Natural killer cell treated with Interleukin-12 subunit alpha and Interleukin-12 subunit beta and Interleukin-15 and Interleukin-18, amount 100 ng/mL, for 72 hours (primary cell): ENCODE measurements at places on chromosomes 12 and 14.

- peak; percentile 76 for DNase-seq
Measured at GRCh38 chr14:93112891-93113677, 2.6 kb downstream of the ITPK1 start.

GRCh38 chr12:115049614-115050013 lies 365.6 kb upstream of the TBX3 start:
- DNase-seq: no peak

DNA sequence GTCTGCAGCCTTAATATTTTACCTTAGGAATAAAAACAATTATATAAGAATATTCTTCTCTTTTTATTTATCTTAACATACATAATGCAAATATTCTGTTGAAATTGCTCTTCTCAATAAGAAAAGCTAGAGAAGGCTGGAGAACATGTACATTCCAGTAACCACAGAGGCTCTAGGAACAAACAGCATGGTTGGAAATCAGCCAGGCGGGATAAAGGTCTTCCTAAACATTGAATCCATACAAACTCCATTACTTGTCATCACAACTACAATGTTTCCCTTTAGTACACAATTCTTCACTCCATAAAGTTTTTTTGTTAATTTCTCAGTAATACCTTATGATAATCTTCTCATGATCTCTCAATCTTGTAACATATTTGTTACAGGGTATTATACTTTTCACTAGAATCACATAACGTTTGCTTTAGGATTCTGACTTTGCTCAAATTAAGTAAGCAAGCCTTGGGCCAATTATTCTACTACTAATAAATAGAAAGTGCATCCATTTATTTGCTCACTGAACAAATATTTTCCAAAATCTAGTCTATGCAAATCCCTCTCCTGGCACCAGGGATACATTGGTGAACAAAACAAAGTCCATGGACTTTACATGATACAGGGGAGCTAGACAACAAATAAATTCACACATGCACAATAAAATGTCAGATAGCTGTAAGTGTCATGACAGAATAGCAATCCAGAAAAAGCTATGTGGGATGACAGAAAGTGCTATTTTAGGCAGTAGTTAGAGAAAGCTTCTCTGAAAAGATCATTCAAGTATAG lies 237.5 kb upstream of the TMTC1 start:
- no peak for DNase-seq

DNA sequence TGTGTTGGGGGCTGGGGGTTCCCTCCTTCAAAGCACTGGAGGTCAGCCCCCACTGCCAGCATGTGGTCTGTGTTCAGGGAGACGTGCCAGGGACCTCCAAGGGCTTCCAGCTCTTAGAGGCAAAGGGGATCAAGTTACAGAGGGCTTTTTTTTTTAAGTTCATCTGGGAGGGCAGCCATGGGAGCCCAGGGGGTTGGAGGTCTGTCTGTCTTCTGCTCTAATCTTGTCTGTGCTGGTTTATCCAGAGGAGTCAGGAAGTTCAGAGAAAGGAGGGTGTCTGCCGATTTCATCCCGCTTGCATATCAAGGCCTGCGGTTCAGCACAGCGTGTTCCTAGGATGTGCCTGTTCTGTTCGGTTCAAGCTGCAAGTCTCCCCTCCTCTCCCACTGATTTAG lies 72.2 kb downstream of the TMEM132C start:
- no peak for DNase-seq

DNA sequence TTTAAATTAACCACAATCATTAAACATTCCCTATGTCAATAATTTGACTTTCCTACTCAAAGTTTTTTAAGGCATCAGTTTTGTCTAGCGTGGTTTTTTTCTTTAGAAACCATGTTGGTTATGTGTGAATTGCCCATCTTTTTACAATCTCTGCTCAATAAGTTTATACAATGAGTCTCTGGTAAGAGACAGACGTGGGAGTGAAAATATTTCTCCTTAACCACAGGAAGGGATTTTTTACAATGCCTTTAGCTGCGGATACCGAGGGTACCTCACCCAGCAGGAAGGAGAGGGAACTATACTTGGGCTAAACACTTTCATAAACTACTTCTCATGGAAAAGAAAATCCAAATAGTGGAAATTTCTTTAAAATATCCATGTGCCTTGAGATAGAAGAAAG lies 191.4 kb upstream of the BCL2L14 start:
- no peak for DNase-seq

DNA sequence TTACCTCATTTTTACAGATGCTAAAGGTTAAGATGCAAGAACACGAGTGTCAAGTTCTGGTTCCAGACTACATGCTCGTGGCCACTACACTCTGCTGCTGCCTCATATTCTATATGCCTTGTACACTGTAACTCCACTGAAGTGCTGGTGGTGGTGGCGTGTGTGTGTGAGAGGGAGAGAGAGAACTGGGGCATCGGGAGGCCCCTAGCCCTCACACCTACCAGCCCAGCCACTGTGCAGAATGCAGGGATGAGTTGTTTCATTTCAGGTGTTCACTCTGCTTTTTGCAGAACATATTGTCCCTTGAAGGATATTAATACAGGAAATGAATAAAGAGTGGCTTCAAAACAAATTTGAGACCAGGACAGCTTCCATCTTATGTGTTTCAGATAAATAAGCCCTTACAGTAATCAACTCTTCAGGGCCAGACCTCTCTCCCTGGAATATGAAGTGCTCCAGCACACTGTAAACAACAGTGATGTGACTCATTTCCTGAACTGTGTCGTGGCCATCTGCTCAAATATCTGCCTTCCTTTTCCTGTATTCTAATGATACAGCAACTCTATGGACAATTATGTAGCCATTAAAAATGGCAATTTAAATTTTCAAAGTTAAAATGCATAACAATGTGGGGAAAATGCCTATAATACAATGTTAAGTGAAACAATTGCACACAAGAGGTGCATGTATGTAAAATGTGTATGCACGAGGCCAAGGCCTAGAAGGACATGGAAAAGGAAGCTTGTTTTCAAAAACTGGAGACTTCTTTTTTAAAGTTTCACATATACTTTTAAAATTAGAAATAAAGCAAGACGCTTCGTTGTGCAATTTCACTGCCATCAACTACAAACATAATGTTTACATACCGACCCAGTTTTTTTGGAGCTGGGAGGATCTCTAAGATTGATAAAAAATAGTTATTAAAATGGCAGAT lies 215.4 kb downstream of the PELI2 start:
- no peak for DNase-seq

DNA sequence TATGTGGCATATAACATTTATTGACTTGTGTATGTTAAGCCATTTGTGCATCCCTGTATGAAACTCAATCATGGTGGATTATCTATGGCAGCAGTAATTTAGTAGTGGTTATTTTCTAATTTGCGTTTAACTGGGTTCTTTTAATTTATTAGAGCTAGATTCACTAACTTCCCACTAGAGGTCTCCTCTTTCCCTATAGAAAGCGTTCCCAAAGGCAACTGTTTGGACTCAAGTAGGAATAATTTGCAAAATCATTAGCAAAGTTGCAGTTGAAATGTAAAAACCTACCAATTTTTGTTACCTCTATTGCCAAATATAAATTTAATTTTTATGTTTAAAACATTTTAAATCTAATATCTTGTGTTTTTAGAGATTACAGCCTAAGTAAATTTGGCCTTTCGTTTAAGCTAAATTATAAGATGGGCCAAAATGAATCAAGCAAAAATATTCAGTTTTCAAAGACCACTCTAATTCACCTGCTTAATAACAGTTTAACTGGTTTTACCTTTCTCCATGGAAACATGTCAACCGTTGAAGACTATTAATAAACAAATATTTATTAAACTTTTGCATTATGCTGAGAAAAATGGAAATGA lies 6.0 kb downstream of the DMAC2L start:
- no peak for DNase-seq

- DNase-seq: no peak
Measured at GRCh38 chr12:91361864-91362263, 179.2 kb upstream of the DCN start.

DNA sequence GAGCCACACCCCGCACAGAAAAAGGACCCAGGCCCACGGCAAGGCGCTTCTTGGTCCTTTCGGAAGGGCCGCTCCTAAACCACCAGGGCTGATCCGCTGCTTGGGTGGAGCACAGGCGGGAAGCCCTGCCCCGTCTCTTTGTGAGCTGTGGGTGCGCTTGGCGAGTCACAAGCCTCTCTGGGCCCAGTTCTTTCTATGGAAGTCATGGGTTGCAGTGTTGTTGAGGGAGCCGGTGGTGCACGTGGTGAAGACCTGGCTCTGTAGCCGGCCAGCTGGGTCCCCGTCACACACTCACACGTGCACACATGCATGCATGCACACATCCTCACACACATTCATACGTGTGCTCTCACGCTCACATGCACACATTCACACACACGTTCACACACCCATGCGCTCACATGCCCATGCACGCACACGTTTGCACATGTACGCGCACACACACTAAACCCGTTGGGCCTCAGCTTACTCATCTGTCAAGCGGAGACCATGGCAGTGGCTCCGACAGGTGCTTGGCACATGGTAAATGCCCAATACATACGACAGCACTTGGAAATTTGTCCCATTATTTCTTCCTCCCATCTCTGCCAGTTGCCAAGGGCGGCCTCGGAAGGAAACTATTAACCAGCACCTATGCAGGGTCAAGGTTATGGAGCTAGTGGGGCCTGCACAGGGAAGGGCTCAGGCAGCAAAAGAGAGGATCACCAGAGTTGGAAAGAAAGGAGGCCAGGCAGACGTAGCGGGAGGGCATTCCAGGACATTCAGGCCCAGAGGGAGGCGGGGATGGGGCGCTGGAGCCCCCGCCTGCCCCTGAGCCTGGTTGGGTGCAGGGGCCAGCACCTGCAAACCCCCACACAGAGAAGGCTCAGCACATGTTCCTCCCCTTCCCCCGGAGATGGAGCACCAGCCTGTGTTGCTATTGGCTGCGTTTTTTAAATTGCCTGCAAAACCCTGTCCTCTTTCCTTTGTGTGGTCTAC lies 96.9 kb downstream of the SETD3 start:
- no peak for DNase-seq
